ENCODE measurements at places on chromosomes 1 and 21.

- DNase-seq = no peak
Measured at GRCh38 chr1:202172015-202172355, 11.6 kb upstream of the PTPN7 start.

DNA sequence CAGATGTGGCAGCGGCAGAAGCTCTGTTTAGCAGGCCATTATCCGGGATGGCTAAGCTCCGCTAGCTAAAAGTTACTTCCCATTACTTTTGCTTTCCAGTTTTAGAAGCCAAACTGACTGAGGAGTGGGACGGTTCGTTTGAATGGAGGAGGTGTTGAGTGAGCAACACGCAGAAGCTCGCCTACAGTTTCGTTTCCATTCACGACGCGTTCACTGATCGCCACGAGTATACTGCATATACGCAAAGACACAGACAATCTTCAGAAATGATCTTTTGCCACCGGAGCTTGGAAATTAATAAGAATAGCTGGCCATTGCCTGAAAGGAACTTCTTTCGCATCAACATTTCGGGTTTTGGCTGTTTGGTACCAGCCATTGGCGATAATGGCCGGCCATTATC is 14.6 kb downstream of the SON start:
- DNase-seq = no peak

- DNase-seq = no peak
Measured at GRCh38 chr1:78591971-78592370, 28.3 kb upstream of the IFI44L start.

GRCh38 chr1:1071486-1072298 is 2.4 kb downstream of the RNF223 start:
- DNase-seq = no peak

GRCh38 chr1:3331564-3331963 is 122.9 kb upstream of the ARHGEF16 start:
- DNase-seq = no peak

- peak; percentile 51 for DNase-seq
Measured at GRCh38 chr1:15994590-15995351, 9.3 kb upstream of the SRARP start.

DNA sequence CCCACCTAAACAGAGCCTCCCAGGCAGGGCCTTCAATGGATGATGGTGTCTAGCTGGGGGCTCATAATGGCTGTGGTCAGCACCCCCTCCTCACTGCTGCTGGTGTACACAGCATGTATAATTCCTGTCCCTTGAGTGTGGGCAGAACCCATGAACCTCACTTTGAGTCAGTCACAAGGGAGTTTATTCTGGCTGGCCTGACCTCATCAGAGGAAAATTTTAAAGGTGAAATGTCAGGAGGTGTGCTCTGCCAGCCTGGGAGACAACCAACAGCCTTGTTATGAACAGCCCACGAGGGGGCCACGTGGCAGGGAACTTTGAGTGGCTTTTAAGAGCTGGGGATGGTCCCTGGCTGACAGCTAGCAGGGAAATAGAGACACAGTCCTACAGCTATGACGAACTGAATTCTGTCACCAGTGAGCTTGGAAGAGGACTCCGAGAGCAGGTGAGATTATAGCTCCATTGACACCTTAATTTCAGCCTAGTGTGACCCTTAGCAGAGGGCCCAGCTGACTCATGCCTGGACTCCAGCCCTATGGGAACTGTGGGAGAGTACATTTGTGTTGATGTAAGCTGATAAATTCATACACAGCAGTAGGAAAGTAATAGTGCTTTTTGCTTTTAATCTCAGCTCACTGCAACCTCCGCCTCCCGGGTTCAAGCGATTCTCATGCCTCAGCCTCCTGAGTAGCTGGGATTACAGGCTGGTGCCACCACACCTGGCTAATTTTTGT is 73.5 kb upstream of the RUNX3 start:
- no peak for DNase-seq

GRCh38 chr1:178644308-178645120 is 80.5 kb upstream of the RALGPS2 start:
- DNase-seq = no peak

GRCh38 chr1:44406737-44407429 is 1.8 kb downstream of the RNF220 start:
- no peak for DNase-seq

GRCh38 chr1:30903343-30904034 is 5.1 kb downstream of the SDC3 start:
- DNase-seq = no peak

DNA sequence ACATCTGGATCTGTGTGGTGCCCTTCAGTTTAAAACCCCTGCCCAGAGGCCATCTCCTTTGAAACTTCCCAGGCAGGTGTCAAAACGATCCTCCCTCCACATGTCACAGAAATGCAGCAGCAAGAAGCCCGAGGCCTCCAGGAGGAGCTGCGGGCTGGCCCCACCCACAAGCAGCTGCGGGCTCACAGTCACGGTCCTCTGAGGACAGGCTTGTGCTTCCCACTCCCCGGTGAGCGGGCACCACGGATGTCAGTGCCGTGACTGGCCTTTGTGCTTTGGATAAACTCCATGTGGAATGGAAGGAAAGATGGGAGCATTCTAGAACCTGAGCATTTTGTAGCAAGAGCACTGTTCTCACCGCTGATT is 65.8 kb downstream of the SIK1 start:
- peak; percentile 39 for DNase-seq

- DNase-seq = no peak
Measured at GRCh38 chr1:94332952-94333351, 85.2 kb upstream of the ABCD3 start.

GRCh38 chr21:23162198-23162946 is 2164.2 kb downstream of the NCAM2 start:
- DNase-seq = peak; percentile 1

- DNase-seq = peak; percentile 8
Measured at GRCh38 chr1:204660509-204660908, 25.0 kb downstream of the LRRN2 start.

DNA sequence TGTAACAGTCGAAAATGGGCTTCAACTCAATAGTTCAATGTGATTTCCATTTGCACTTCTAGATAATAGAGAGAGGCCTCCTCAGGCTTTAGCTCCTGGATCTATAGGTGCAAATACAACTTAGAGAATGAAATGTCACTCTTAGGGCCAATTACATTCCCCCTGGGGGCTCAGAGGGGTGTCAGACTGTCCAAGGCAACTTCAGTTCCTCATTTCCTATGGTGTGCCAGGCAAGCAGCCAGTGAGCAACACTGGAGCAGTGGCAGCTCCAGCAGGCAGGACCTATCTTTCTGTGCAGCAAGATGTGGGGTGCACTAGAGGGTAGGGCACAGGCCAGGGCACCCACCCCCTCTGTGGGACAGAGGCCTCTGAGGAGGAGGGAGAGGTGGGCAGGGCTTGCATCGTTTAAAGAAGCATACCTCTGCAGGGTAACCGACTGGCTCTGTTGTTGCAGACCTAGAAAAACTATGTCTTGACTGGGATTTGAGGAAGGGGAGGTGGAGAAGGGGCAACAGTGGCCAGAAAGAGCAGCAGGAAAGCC is 97.3 kb downstream of the SUSD4 start:
- no peak for DNase-seq

DNA sequence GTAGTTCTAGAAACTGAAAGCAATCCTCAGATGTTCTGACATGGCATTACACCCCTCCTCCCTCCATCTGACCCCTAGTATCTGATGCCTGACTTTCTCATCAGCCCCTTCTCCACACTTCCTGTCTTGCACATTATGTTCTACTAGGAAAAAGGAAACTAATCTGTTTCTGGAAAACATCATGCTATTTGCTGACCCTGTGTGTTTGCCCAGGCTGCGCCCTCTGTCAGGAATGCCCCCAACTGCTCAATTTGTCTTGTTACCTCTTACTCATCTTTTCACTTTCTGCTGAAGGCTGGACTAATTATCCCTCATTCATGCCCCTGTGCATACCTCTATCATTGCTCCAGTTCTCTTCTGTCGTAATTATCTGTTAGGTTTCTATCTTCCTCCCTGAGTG is 37.5 kb upstream of the DAB1 start:
- no peak for DNase-seq

DNA sequence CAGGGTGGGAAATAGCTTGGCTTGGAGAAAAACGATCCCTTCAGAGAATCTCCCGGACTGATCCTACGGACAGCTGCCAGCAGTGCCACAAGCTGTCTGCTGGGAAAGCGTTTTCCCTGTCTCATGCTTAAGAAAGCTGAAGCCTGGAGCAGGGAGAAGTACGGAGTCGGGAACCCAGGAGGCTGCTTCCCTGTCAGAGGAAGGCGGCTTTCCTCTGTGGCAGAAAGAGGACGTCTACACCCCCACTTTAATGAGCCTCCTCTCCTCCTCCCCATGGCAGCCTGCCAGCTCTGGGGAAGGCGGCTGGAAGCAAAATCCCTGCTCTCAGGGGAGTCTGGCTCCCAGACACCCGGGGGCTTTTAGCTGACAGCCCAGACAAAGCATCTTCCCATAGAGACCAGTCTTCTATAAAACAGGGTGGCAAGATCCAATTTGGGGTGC is 7.3 kb downstream of the KIF21B start:
- DNase-seq = peak; percentile 52

- peak; percentile 55 for DNase-seq
Measured at GRCh38 chr21:46188226-46189212, 4.3 kb upstream of the SPATC1L start.

- no peak for DNase-seq
Measured at GRCh38 chr1:173775578-173776226, 48.8 kb upstream of the DARS2 start.

DNA sequence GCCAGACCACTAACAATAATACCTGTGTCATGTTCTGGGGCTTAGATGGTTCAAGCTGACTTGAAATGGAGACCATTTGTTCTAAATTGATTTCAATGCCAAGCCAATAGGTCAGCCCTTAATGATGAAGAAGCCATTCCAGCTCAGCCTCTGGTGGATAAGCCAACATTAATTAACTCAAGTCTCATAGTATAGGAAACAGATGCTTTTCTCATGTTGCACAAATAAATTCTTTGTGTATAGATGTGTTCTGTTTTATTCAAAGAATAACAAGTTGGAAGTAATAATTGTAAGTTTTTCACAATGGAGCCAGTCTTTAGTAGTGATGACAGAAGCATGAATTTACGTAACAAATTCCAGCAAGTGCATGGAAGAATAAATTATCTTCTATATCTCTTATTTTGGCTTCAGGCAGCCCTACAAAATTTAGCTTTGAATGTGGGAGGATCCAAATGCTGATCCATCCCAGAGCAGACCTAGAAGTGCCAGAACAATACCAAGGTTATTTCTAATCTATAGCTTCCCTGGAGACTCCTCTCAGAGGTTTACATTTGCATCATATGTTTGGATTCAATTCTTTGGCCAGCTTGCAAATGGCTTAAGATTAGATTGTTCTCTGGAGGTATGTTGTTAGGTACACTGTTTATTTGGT is 42.2 kb upstream of the C1orf105 start:
- no peak for DNase-seq

- no peak for DNase-seq
Measured at GRCh38 chr21:24737296-24737850, 869.9 kb downstream of the MRPL39 start.

DNA sequence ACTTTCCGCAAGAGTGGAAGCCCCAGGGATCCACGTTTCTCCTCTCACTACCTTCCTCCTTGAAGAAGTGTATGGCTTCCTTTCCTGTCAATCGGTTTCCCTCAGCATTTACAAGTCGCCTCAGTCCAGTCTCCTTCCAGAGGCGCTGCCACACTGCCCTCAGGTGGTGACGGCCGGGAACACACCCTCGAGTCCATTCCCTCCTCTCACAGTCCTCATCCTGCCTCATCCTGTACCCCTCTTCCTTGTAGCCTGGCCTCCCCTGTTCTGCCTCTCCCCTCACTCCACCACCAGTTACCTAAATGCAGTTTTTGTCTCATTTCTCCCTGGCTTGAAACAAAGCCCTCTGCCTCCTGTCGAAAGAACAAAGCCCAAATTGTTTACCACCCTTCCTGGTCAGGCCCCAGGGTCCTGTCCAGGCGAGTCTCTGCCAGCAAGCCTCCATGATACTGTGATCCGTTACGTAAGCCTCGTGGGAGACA is 23.2 kb upstream of the LSM10 start:
- DNase-seq = peak; percentile 77

DNA sequence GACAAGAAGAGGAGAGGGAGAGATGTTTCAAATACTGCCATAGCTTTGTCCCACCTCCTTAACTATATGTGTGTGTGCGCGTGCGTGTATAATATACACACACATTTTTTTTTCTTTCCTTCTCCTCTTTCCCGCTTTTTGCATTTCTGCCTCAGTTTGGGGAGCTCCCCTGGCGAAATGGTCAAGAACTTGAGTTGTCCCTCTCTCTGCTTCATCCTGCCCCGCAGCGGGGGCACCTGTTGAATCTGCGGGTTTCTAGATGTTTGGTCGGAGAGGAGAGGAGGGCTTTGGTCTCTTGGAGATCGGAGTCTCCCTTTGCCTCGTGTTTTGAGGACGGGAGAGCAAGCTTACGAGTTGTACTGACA is 504 bp downstream of the SCCPDH start:
- peak; percentile 42 for DNase-seq

DNA sequence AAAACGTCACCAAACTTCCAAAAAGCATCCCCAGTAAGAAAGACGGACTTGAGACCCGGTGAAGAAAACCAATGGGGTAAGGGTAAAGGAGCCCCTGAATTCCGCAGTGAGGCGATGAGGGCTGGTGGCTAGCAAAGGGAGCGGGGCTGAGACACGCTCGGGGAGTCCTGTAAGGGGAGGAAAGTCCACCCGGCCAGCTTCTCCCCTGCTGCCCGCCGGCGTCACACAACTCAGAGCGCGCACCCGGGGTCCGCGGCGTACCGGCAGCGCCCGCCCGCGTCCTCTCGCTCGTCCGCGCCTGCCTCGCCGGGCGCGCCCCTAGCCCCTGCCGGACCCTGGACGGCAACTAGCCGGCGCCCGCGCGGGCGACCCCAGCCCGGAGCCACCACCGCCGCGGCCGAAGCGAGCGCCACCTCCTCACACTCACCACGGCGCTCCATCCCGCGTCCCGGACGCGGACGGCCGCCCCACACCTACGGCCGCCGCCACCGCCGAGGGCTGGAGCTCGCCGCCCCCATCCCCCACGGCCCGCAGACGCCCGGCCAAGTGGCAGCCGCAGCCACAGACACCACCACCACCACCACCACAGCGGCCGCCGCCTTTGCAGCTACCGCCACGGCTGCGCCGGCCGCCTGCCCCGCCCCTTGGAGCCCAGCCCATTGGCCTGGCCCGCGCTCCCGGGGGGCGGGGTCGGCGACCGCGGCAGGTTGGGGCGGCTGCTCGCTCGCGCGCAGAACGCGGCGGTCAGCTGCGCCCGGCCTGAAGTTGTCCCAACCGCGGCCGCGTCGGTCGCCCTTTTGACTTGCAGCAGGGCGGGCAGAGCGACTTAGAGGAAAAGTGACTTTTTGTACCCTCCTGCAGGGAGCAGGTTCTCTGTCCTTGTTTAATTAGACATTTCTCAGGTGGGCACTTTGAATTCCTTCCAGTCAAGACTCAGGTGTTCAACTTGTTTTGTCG is 10.0 kb upstream of the ARHGAP29 start:
- DNase-seq = peak; percentile 38

- DNase-seq = no peak
Measured at GRCh38 chr1:65197636-65198035, 49.6 kb downstream of the AK4 start.

- no peak for DNase-seq
Measured at GRCh38 chr1:236800002-236800620, 5.0 kb downstream of the MTR start.

- no peak for DNase-seq
Measured at GRCh38 chr1:241841691-241842090, 6.3 kb upstream of the EXO1 start.

- no peak for DNase-seq
Measured at GRCh38 chr21:36877741-36878140, 88.7 kb downstream of the HLCS start.
